ENCODE measurements at places on chromosomes 7 and 10.
A peak's percentile ranks its signal among the peaks of the same experiment; 100 is the strongest.

DNA sequence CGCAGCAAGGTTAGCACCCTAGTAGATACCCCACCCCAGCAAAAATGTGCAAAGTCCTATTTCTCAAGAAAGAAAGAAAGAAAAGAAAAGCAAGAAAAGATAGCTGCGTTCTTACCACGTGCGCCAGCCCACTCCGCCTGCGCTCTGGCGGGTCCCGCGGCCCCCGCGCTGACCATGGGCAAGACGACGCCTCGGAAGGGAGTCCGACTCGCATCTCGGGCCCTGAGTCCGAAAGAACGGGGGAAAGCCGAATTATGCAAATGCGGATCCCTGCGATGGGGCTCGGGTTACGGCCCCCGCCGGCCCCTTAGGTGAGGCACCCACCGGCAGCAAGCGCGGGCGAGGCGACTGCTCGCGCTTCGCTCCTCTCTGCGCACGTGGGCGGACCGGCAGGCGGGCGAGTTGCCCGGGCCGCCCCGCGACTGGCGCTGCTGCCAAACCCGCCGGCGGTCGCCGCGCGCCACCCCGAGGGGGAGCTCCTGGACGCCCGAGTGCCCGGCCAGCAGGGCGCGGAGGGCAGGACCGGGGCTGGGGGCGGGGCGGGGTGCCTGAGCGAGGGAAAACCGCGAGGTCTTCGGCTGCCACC is 2.4 kb upstream of the EGR2 start:
- no peak for DNase-seq

- DNase-seq, result no peak
Observed at GRCh38 chr10:130905921-130906320, 405.6 kb downstream of the TCERG1L start.

DNA sequence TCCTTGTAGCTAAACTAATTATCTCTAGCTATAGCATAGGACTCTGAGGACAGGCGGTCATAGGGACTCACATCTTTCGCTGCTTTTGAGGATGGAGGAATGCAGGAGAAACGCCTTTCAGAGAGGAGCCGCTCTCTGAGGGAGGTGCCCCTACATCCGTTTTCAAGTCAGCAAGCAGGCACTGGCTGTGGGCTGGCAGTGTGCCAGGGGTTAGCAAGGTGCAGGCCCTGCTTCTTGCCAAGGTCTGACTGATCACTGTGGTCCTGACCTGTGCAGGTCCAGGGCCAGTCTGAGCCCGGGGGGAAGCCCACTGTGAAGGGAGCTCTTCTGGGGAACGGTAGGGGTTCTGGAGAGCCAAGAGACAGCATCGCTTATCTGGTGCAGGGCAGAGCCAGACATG is 89.4 kb downstream of the SH3PXD2A start:
- no peak for DNase-seq

DNA sequence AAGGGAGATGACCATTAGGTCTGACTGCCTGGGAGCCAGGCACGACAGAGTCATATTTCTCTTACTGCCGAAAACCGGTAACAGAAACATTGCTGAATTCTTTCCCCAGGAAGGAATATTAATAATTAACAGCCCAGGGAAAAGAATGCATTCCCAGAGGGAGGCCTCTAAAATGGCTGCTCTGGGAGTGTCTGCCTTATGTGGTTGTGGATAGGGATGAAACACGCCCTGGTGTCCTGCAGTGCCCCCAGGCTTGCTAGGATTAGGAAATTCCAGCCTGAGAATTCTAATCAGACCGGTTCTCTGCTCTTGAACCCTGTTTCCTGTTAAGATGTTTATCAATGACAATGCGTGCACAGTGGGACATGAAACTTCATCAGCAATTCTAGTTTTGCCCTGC is 226.7 kb downstream of the GPAM start:
- no peak for DNase-seq

DNA sequence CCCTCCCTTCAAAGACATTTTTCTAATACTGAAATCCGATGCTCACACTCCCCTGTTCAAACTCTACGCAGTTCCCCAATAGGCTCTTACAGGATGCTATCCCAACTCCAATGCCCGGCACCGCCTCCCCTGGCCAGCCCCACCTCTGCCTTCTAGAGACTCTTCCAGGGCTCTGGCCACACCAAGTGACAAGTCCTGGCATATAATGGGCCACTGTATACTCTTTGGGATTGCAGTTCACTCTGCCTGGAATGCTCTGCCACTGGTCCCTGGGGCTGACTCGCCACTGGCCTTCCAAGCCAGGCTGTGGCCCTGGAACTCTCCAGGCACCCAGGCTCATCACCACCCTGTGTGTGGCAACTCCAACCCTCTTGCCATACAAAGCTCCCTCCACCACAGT is 3.1 kb upstream of the BRI3 start:
- DNase-seq, result no peak

- no peak for DNase-seq
Observed at GRCh38 chr7:28301148-28301641, 111.1 kb upstream of the CREB5 start.

DNA sequence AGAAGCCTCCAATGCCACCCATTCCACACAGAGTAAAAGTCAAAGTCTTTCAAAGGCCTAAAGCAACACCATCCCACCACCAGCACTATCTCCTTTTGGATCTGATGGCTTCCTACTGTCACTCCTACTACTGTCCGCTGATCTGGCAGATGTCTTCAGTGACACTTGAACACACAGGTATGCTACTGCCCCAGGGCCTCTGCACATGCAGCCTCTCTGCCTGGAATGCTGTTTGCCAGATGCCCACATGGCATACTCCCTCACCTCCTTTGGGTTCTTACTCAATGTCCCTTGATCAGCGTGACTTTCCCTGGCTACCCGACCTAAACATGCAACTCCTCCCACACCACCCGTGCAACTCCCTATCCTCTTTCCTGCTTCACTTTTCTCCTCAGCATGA is 512.4 kb downstream of the KCNMA1 start:
- DNase-seq, result no peak

DNA sequence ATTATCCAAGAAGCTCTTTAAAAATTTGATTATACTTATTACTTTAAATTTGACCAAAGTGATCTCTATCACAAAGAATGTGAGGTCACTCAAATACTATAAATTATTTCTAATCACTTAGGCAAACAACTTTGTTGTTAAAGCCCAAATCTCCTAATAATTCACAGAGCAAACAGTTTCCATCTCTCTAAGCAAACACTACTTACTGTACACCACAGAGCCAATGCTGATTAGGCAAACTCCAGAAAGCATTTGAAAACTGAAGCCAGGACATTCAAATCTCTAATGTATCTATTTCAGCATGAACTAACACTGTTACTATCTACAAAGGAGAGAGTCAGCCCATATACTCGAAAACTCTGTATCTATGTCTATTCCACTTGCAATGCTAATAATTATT is 107.1 kb downstream of the RNF32 start:
- no peak for DNase-seq

DNA sequence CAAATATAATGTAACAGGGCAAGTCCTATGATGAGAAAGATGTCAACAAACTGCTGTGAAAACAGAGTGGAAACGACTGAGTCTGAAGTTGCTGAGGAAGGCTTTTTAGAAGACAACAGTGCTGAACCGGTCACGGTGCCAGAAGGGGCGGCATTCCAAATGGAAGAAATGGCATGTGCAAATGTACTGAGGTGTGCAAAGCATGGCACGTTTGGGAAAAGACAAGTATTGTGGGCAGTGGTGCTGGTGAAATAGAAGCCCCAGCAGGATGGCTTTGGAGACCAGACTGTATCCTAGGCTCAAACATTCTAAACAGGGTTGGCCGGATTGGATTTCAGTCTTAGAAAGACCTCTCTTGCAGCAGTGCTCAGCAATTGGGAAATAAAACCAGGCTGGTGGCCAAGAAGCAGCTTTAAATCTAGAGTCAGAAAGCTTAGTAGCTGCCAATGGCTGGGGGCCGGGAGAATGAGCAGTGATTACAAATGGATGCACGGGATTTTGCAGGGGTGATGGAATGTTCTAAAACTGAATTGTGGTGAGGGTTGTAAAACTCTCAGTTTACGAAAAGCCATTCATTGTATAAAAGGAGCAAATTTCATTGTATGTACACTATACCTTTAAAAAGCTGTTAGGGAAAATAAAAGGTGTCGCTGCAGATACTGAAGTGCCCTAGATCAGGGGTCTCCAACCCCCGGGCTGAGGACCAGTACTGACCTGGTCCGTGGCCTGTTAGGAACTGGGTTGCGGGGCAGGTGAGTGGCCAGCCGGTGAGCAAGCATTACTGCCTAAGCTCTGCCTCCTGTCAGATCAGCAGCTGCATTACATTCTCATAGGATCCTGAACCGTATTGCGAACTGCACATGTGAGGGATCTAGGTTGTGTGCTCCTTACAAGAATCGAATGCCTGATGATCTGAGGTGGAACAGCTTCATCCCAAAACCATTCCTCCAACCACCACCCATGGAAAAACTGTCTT is 141.6 kb downstream of the HIBADH start:
- DNase-seq, result peak; percentile 87

DNA sequence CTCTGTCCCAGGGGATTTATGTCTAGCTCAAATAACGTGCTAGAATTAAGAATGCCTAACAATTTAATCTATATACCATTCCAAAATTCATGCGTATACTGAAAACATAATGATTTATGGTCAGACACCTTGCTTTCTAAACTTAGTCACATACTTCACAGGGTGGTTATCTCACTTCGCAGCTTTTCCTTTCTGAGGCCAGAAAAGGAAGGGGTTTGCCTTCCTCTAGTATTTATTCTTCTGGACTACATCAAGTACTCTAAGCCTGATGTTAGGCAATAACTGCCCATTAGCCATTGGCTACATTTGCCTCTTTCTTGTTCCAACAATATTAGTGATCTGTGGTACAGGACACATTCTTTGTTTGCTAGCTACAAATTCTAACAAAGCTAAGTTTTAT is 72.6 kb upstream of the FHIP2A start:
- DNase-seq, result peak; percentile 33

DNA sequence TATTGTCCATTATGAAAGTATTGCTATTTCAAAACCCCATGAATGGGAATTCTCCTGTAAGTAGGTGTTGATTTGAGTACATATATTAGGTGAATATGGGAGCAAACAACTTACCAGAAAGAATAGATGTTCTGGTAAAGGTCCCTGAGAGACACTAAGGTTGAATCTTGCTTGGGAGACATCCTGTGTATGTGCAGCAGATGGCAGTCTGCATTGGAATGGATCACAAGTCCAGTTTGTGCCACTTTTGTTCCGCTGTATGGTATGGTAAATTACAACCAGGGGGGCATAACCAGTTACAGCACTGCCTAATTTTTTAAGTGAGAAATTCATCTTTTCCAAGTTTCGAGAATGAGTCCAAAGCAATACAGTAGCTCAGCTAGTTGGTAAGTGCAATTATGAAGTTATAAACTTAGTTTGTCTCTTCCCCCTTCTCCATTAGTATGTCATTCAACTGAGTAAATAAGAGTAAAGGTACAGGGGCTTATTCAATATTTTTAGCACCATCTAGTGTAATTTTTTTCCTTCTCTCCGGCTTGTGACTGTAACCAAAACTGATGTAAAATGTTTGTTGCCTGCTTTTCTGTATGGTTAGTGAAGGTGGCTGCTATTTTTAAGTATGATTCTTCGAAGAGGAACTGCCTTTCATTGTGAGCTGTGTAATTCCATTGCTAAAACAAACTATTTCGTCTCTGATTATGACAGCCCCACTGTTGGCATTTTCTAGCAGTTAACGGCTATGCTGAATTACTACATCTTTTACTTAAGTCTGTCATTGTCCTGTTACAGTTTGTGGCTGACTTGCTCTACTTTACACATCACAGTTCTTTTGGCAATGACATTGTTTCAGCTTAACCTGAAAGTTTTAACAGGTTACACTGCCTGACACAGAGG is 2.8 kb downstream of the MCU start:
- DNase-seq, result no peak

DNA sequence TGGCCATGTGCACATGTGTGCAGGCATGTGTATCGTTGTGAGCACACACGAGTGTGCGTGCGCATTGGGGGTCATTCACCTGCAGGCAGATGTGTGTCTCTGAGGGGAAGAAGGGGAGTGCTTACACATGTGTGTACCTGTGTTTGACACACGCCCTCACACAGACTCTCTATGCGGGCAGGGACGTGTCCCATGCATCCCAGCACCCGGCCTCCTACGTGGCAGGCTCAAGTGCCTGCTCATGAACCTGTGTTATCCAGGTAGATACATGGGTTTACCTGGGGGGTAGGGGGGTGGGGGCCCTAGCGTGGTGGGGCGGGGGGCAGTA is 18.6 kb downstream of the KCP start:
- DNase-seq, result no peak
